ENCODE measurements at places on chromosomes 7 and 10.

DNA sequence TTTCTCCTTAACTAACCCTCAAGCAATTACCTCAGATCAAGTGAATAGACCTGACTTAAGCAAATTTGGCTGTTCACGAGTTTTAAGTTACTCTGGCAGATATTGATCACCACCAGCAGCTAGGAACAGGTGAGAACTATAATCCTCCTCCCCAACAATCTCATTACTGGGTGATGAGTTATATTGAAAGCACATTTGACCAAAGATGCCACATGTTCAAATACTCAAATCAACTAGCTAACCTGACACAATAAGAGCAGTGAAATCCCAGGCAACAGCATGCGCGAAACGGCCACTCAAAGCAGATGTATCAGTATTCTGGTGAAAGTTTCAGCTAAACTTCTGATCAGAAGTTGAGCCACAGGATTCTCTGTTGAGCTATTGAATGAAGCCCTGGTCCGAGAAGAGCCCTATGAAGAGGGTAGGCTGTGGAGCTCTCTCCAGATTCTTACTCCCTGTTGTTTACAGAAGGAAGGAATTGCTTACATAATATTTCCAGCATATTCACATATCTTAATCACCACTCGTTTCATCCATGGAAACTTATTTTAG, 52.6 kb downstream of the CAV1 start:
- DNase-seq, result no peak

DNA sequence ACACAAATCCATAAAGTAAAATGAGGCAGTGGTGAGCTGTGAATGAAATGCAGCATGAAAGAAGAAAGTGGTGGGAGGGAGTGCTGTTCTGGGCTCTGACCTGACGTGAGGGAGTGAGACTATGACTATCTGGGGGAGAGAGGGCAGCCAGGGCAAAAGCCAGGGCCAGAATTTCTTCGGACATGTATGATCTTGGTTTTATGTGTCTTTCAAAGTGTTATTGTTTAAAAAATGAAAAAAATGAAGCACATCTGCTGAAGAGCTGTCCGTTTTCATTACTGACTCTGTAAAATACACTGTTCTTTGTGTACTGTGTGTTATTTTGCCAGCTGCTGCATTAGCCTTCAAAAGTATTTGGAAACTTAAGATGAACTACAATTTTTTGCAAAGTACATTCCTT, 70.2 kb upstream of the KLF14 start:
- no peak for DNase-seq

GRCh38 chr7:133582766-133583523, 330.1 kb downstream of the EXOC4 start:
- no peak for DNase-seq

DNA sequence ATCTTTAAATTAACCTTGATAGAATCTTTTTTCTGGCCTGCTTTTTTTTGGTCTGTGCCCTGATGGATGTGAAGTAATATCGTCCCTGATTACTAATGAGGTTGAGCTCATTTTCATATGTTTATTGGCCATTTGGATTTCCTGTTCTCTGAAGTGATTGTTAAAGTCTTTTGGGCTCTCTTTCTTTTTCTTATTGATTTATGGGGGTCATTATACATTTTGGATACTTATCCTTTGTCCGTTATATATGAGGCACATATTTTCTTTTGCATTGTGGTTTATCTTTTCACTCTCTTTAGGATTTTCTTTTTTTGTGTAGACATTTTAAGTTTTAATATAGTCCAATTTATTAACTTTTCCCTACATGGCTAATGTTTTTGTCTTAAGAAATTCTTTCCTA, 12.6 kb downstream of the SLK start:
- no peak for DNase-seq

DNA sequence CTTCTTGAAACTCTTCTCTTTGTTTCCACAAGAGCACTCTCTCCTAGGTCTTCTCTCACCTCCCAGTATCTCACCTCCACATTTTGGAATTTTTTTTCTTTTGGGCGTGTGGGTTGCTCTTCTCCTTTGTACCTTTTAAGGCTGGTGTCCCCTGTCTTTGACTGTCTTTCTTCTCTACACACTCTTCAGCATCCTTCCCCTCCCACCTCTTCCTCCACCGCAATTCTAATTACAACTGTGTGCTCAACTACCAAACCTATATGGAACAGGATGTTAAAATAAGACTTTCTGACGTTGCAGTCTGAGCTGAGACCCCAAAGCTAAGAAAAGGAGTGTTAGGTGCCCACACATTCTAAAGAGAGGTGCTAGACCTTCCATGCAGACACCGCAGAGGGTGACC, 14.0 kb upstream of the ADRB1 start:
- DNase-seq, result no peak

DNA sequence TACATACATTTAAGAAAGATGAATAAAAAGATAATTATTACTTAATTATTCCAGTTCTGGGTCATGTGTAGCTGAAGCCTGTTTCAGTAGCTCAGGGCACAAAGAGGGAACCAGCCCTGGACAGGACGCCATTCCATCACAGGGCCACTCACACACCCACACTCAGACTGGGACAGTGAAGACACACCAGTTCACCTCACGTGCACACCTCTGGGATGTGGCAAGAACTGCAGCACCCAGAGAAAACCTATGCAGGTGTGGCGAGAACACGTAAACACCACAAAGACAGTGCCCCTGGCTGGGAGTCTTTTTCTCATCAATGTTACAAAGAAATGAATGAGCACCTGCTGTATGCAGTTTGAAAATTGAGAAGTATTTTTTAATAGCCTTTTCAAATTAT, 1.6 kb upstream of the IDI1 start:
- DNase-seq, result no peak

- DNase-seq, result no peak
Measured at GRCh38 chr7:51209426-51209825, 107.2 kb downstream of the COBL start.

DNA sequence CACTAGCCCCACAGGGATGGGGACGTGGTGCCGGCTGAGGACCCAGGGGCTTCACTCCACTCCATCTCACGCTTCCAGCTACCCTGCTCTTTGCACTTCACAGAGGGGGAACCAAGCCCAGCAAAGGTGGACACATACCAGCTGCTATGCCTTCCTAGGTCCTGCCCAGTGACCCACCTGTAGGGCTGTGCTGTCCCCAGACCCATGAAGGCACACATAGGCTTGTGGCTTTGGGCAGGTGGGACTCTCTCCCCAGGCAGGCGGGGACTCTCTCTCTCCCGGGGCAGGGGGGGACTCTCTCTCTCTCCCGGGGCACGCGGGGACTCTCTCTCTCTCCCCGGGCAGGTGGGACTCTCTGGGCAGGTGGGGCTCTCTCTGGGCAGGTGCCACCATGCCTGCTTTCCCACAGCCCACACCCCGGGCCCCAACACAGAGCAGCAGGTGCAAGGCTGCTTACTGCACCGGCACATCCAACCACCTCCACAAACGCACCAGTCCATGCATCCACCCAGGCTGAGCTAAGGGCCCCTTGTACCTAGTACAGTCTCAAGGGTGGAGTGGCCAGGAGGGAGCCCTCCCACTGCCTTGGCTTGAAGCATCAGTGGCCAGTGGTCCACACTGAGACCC, 13.8 kb upstream of the GPR146 start:
- DNase-seq, result no peak

- DNase-seq, result no peak
Measured at GRCh38 chr10:92242910-92243671, 47.8 kb downstream of the CPEB3 start.

- DNase-seq, result no peak
Measured at GRCh38 chr10:16927546-16927945, 110.3 kb upstream of the RSU1 start.

- DNase-seq, result no peak
Measured at GRCh38 chr7:24763303-24763901, 6.1 kb upstream of the GSDME start.

DNA sequence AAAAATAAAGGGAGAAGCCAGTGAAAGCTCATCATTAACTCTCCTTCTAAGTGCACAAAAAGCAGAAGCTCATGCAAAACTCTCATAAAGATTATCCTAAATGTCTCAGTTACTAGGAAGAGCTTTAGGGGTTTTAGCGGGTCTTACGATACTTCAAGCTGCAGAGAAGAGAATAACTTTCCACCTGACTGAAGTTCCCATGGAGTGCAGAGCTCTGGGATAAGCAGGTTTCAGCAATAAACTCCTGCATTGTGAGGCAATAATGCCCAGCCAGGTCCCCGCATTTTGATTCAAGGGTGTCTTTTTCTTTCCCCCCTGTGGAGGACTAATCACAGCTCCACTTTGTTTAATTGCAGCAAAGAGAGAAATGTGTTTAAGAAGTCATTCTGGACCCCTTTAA, 241.9 kb upstream of the SP8 start:
- no peak for DNase-seq

- DNase-seq, result no peak
Measured at GRCh38 chr7:1459920-1460820, 900 bp upstream of the MICALL2 start.

GRCh38 chr10:34001087-34001580, 666.7 kb upstream of the NRP1 start:
- DNase-seq, result no peak

- DNase-seq, result no peak
Measured at GRCh38 chr7:86963599-86964230, 95.7 kb downstream of the ELAPOR2 start.

GRCh38 chr10:23344241-23344841, at the start of gene C10orf67:
TSS of gene C10orf67 (minus strand) at chr10:23344797. CDS start at chr10:23344774, 23 bp downstream.
- no peak for DNase-seq

GRCh38 chr10:42476101-42476500, 162.3 kb downstream of the ZNF33B start:
- DNase-seq, result no peak

GRCh38 chr7:80082213-80082612, 52.4 kb upstream of the GNAI1 start:
- DNase-seq, result no peak

DNA sequence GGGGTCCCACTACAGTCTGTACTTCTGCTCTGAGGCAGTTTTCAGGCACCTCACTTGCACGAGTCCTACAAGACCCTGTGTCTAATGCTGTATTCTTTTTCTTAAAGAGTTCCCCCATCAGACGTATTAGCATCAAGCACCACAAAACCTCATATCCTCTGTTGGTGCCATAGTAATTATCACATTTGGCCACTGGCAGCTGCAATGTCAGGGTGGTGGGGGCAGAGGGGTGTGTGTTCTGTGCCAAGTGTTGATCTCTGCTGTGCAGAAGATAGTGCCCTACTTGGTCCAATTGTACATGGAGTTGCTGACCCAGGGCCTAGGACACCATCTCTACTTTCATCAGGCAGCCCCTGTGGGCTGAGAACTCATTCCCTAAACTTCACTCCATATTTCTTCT, 20.0 kb upstream of the JAZF1 start:
- no peak for DNase-seq

- no peak for DNase-seq
Measured at GRCh38 chr10:75239096-75239790, 3.5 kb upstream of the COMTD1 start.

DNA sequence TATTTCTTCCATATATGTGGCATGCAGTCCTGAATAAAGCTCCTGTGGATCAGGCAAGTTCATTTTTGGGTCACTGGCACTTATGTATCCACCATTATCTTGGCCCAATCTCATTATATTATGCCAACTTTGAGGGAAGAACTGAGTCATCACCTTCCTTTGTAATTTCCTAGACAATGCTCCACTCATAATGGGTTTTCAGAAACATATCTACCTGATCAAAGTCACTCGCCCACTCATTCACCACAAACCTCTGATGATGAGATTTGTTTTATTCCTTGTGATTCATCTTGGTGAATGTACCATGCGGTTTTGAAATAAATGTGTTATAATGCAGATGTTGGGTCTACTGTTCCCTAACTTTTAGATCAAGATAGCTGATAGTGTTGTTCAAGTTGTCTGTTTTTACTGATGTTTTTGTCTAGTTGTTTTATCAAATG, 525.8 kb downstream of the KIF20B start:
- peak; percentile 19 for DNase-seq

GRCh38 chr10:7378602-7379403, 32.0 kb downstream of the SFMBT2 start:
- no peak for DNase-seq

All from activated CD8-positive, alpha-beta memory T cell treated with anti-CD3 and anti-CD28 coated beads for 48 hours (primary cell).